Urinary bladder (tissue), 4 donors: ENCODE measurements at places on chromosomes 1 and 21. TPM values are rescaled to one million over a fixed set of nuclear protein-coding genes. Genes with fewer than 3 reads are reported as not detected.

DNAI4 gene
- 43.6 TPM for total RNA-seq

UBL4B gene
- total RNA-seq, result not detected

KIAA1614 gene
- 5.8 TPM for total RNA-seq

SLFNL1 gene
- 0.69 TPM for total RNA-seq

REG4 gene
- total RNA-seq, result not detected

CHI3L2 gene
- total RNA-seq, result 0.26 TPM

GCSAML gene
- total RNA-seq, result 1.1 TPM

TMPRSS2 gene
- 27.1 TPM for total RNA-seq

SRM gene
- 9.0 TPM for total RNA-seq

NES gene
- 35.7 TPM for total RNA-seq

TMEM125 gene
- 0.32 TPM for total RNA-seq

S100A9 gene
- 77.5 TPM for total RNA-seq

SLC45A1 gene
- 1.6 TPM for total RNA-seq

C8B gene
- total RNA-seq, result not detected

AGBL4 gene
- 0.37 TPM for total RNA-seq
